ENCODE measurements at places on chromosomes 3 and 15. TPM values are rescaled to one million over a fixed set of nuclear protein-coding genes. Genes with fewer than 3 reads are reported as not detected.

- H3K36me3 ChIP-seq, result no peaks in the 10 kb centered on the region
- no peak for DNase-seq
- H3K4me3 ChIP-seq, result no peak overlapping the region
- no peaks in the 10 kb centered on the region for H3K27me3 ChIP-seq
Observed at GRCh38 chr15:69156736-69157381, 3.6 kb upstream of the GLCE start.

DNA sequence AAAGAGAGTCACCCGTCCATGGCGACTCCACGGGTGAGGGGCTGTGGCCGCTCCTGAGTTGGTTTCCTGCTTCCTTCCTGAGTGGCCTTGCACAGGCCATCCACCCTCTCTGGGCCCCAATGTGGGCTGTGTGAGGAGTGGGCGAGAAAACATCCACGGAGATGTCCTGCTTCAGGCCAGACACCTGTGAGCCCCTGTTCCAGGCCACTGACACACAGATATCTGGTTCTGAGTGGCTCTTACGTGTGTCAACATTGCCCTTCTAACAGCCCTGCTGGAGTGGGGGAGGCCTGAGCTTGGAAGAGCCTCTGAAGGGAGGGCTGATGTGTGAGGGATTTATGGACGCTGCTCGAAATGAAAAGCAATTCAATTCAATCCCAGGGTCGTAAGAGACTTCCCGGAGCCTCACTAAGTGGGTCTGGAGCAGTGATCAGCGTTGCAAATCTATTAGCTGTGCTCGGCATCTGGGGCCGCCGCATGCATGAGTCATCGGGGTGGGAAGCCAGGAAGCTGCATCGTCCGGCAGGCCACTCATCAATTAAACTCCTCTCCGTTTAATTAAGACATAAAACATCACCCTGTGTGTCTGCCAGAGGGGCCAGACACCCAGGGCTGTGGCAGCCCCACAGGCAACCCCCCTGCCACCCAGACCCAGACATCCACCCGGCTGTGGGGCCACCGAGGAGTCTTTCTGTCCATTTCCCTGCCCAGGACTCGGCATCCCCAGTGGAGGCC lies 20.0 kb upstream of the PRR23E start:
- no peaks in the 10 kb centered on the region for H3K27me3 ChIP-seq
- peak overlapping the region; percentile 77 for H3K27ac ChIP-seq
- peak; percentile 77 for DNase-seq
- no peak overlapping the region for H3K4me3 ChIP-seq
- no peaks in the 10 kb centered on the region for H3K36me3 ChIP-seq

- H3K27me3 ChIP-seq, result no peaks in the 10 kb centered on the region
- H3K4me1 ChIP-seq, result peaks cover 9% of the 10 kb centered on the region
- H3K36me3 ChIP-seq, result no peaks in the 10 kb centered on the region
- no peak overlapping the region for H3K4me3 ChIP-seq
Observed at GRCh38 chr3:32195995-32196540, 42.4 kb upstream of the CMTM8 start.

DNA sequence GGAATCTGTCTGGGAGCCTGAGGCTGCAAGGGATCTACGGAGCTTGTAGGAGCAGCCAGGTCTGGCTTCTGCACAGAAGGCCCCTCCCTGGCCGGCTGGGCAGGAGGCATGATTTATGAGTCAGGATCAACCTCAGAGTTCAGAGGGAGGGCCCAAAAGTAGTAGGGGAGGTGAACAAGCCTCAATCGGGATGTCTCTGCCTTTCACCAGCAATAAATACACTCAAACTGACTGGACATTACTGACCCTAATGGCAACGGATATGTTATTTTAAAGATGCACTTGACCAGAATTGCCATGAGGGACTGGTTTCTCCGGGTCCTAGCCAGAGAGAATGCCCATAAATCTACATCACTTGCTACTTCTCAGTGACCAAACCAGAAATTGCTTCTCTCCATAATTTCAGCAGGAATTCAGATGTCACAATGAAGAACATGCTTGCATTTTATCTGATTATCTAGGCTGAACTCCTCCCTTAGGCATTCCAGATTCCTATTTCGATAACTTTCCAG lies 109.6 kb upstream of the LMOD3 start:
- H3K4me1 ChIP-seq, result peaks cover 3% of the 10 kb centered on the region
- no peaks in the 10 kb centered on the region for H3K27me3 ChIP-seq
- no peak overlapping the region for H3K4me3 ChIP-seq

GRCh38 chr3:38601956-38602550 lies 47.4 kb downstream of the SCN5A start:
- H3K27me3 ChIP-seq, result no peaks in the 10 kb centered on the region
- no peak overlapping the region for H3K27ac ChIP-seq
- DNase-seq, result peak; percentile 62
- H3K36me3 ChIP-seq, result no peaks in the 10 kb centered on the region

DNA sequence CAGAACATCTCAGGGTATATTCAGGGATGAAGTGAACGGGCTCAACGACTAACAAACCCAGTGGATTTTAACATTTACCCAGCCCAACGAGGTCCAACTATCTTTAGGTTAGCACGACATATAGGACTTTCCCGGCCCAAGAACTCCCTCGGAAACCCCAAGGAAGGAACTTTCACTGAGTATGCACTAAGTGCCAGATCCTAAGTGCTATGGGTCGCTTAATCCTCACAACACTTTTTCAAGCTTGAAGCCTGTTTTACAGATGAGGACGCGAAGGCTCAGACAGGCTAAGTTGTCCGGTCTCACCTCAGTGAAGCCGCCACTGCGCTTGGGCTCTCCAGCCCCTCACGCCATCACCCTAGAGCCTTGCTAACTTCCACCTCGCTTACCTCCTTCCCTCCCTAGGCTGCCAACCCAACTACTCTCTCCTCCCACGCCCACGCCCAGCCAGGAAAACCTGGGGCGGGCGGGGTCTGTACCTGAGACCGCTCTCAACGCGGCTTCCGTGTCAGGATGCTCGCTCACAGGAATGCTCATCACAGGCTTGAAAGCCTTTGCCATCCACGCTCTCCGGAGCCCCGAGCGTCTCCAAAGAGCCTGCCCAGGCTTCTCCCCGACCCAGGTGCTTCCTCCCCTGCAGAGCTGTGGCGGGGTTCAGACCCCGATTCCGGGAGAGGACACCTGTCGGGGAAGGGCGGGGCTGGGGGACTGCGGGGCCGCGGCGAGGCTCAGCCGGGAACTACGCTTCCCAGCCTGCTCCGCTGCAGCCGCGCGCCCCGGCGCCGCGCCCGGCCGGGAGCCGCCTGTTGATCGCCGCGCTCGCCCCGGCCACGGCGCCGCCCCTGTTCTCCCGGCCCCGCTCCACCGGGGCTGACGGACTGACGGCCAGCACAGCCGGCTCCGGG lies at the start of gene TMOD2:
Gene TMOD2, plus strand, starts transcription at position 806 of the 905 bp plus-strand sequence. CDS start 14,845 bp downstream, outside the sequence.
- H3K27me3 ChIP-seq, result peaks cover 86% of the 10 kb centered on the region
- DNase-seq, result peak; percentile 83
- H3K27ac ChIP-seq, result no peak within 1 kb of the TSS

- H3K27me3 ChIP-seq, result peaks cover 98% of the 10 kb centered on the region
- H3K36me3 ChIP-seq, result no peaks in the 10 kb centered on the region
- peak overlapping the region; percentile 76 for H3K4me3 ChIP-seq
- peaks cover 28% of the 10 kb centered on the region for H3K4me1 ChIP-seq
- peak; percentile 73 for DNase-seq
Observed at GRCh38 chr15:52789601-52790168, 451 bp downstream of the ONECUT1 start.

DNA sequence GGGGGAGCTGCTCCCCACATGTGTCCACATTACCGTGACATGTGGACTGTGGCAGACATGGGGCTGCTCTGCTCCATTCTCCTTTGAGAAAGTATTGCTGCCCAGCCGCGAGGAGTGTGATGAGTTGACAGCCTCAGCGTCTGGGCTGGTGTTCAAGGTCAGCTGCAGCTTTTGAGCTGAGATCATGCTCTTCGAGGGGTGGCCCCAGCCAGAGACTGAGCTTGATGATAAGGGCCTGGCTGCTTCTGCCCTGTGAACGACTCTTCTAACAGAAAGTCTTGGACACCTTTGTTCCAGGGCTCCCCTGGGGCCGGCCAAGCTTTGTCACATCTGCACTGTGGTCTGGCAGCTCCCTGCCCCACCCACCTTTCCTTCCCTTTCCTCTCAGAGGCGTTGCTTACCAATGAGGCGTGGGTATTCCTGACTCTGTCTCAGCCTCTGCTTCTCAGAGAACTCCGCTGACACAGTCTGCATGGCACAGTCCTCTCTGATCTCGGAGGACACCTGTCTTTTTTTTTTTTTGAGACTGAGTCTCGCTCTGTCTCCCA lies 86.6 kb downstream of the CHRD start:
- peak; percentile 74 for DNase-seq
- no peaks in the 10 kb centered on the region for H3K36me3 ChIP-seq
- H3K27me3 ChIP-seq, result no peaks in the 10 kb centered on the region
- peaks cover 12% of the 10 kb centered on the region for H3K4me1 ChIP-seq

DNA sequence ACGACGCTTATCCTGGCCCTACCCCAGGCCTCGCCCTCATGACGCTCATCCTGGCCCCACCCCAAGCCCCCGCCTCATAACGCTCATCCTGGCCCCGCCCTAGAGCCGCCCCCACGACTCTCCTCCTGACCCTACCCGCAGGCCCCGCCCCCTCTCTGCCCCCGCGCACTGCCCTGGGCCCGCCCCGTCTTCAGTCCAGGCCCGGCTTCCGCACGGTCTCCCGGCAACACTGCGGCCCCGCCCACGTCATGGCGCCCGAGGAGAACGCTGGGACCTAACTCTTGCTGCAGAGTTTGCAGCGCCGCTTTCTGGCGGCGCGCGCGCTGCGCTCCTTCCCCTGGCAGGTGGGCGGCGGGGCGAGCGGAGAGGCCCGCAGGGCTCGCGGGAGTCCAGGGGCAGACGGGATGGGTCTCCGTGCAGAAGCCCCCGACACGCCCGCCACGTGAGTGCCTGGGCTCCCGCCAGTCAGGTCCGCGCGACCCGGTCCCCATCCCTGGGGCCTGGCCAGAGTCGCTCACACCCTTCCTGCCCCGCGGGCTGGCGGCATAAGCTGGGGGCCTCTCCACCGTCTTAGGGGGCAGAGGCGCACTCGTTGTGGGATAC lies 52.5 kb upstream of the ROPN1B start:
- H3K27ac ChIP-seq, result peak overlapping the region; percentile 81
- no peaks in the 10 kb centered on the region for H3K4me1 ChIP-seq
- peak overlapping the region; percentile 79 for H3K4me3 ChIP-seq

DNA sequence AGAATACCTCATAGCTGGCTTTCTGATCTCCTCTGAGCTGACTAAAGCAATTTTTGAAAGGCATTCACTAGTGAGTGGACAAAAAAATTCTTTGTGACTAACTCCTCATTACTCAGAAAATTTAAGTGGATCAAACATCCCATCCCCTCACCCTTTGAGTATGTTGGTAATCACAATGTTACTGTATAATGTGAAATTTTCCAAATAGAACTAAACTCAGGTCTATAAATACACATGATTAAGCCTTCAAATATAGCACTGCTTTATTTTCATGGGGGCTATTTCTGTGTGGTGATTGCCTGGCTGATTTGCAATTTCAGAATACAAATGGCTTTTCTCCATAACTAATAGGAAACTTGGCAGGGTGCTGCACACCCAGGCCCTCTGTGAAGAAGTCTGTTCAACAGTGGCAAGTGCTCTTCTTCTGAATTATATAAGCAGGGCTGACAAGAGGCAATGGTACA lies 45.9 kb upstream of the ACTC1 start:
- no peaks in the 10 kb centered on the region for H3K4me1 ChIP-seq
- DNase-seq, result no peak
- H3K36me3 ChIP-seq, result no peaks in the 10 kb centered on the region
- H3K27me3 ChIP-seq, result no peaks in the 10 kb centered on the region
- H3K4me3 ChIP-seq, result no peak overlapping the region

DNA sequence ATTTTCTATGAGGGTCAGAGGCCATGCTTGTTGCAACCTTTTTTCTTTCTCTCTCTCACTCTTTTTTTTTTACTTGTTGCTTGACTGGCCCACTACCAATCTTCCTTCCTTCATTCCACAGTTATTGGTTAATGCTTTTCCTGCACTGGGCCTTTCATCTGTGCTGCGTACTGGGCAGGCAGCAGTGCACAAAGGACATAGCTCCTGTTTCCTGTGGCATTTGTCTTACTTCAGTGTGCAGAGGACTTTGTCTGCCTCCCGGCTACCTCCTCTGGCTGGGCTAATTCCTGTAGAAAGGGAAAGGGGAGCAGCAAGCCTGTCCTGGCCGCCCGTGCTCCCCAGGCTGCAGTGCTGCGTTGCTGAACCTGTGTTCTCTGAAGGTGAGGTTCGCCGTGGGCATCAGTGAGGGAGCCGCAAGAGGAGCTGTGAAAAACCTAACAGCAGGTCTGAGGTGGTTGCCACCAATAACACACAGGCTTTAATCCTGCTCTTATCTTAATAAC lies 93.7 kb upstream of the RGMA start:
- H3K4me3 ChIP-seq, result no peak overlapping the region
- DNase-seq, result no peak
- no peaks in the 10 kb centered on the region for H3K4me1 ChIP-seq
- H3K36me3 ChIP-seq, result no peaks in the 10 kb centered on the region

GRCh38 chr3:154111365-154111935 lies 9.7 kb upstream of the ARHGEF26 start:
- no peak overlapping the region for H3K4me3 ChIP-seq
- H3K4me1 ChIP-seq, result no peaks in the 10 kb centered on the region
- no peaks in the 10 kb centered on the region for H3K27me3 ChIP-seq
- no peak for DNase-seq

GRCh38 chr15:42107473-42107872 lies 13.1 kb upstream of the PLA2G4D start:
- no peak overlapping the region for H3K4me3 ChIP-seq
- H3K27me3 ChIP-seq, result no peaks in the 10 kb centered on the region
- DNase-seq, result no peak
- H3K4me1 ChIP-seq, result no peaks in the 10 kb centered on the region
- no peaks in the 10 kb centered on the region for H3K36me3 ChIP-seq

GRCh38 chr15:65945616-65946015 lies 76.3 kb downstream of the RAB11A start:
- no peaks in the 10 kb centered on the region for H3K4me1 ChIP-seq
- no peak overlapping the region for H3K4me3 ChIP-seq
- no peaks in the 10 kb centered on the region for H3K27me3 ChIP-seq

DNA sequence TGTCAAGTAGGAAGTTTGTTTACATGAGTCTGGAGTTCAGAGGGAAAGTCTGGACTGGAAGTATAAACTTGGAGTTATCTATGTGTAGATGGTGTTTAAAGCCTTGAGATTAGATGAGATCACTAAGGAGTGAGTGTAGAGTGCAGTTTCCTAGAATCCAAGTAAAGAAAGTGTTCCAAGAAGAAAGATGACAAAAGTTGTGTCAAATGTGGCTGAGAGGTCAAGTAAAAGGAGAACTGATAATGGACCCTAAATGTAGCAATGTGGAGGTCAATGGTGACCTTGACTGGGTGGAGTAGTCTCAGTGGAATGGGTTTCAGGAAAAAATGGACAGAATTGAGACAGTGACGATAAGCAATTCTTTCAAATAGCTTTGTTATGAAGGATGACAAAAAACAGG lies 39.9 kb upstream of the ULK4 start:
- no peaks in the 10 kb centered on the region for H3K4me1 ChIP-seq
- H3K36me3 ChIP-seq, result no peaks in the 10 kb centered on the region
- H3K4me3 ChIP-seq, result no peak overlapping the region
- H3K27me3 ChIP-seq, result no peaks in the 10 kb centered on the region

The CDCP1 gene
- 13.5 TPM for total RNA-seq

The PLA1A gene
- total RNA-seq, result 5.3 TPM

The SYNPR gene
- total RNA-seq, result 0.18 TPM

The NRG4 gene
- 1.3 TPM for total RNA-seq

The PCSK6 gene
- total RNA-seq, result 5.7 TPM
